Spinal cord (tissue), 10 donors: ENCODE measurements at places on chromosomes 3 and 15. TPM values are rescaled to one million over a fixed set of nuclear protein-coding genes. Genes with fewer than 3 reads are reported as not detected.

FBN1 gene
- total RNA-seq, result 189 TPM

SPATA12 gene
- total RNA-seq, result not detected

SNX33 gene
- total RNA-seq, result 5.9 TPM

FAM3D gene
- 0.39 TPM for total RNA-seq
